ENCODE measurements at places on chromosomes 7 and 10.

GRCh38 chr10:44673245-44673983, 237.7 kb upstream of the TMEM72 start:
- DNase-seq: no peak

DNA sequence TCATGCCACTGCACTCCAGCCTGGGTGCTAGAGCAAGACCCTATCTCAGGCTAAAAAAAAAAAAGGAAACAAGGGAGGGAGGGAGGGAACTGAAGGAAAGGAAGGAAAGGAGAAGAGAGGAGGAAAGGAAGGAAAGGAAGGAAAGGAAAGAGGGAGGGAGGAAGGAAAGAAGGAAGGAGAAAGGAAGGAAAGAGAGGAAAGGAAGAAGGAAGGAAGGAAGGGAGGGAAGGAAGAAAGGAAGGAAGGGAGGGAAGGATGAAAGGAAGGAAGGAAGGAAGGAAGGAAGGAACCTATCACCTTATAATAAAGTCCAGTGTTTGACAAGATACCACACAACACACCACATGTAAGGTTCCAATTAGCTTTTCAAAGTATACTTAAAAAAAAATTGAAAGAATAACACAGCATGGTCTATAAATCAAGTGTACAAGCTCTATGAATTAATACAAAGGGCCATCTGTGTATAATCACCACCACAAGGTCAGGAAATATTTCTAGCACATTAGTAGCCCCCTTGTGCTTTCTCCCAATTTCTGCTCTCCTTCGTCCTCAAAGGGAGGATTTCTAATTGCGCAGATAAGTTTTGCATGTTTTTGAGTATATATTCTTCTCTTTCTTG, 26.4 kb downstream of the RNF216 start:
- no peak for DNase-seq

- no peak for DNase-seq
These were observed 240.6 kb downstream of the VTI1A start for GRCh38 chr10:112687647-112688046.

GRCh38 chr10:28095791-28096378, 97.0 kb upstream of the ODAD2 start:
- no peak for DNase-seq

GRCh38 chr7:67462781-67463191, 466.2 kb downstream of the TYW1 start:
- DNase-seq: no peak

GRCh38 chr10:4046030-4046429, 261.0 kb upstream of the KLF6 start:
- no peak for DNase-seq

DNA sequence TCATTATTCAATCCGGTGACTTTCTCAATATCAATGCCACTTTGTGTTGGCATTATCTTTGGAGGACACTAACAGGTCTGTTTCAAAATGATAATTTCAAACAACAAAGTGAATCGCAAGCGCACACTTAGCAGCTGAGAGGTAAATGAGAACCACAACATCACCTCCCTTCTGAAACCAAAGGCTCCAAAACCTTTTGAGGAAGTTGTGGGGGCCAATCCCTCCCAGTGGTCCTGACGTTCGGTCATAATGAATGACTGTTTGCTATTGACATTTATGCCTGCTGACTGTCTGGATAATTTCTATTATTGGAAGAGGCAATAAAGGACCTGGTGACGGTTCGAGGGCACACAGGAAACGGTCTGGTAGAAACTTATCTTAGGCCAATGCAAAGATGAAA, 1.8 kb downstream of the ADARB2 start:
- DNase-seq: no peak

DNA sequence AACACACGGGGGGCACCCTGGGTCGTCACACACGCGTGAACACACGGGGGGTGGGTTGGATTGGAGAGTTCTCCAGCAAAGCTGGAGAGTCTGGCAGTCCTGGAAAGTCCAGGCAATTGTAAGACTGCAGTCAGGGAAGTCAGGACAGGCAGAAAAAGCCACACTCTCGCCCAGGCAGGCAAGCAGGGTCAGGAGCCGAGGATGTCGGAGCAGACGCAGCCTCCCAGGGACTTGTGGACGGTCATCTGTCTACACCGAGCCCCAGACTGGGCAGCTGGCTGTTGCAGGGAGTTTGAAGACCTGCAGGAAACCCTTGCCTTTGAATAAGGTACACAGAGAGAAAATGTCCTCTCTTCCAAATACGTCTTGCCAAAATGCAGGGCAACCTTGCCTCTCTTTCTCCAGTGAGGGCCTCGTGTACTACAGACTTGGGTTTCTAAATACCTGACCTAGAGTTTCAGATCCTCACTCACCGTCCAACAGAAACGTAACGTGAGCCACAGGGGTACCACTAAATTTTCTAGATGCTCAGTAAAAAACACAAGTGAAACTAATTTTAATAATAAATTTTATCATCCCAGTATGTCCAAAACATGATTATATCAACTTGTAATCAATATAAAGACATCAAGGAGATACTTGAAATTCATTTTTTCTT, 176.7 kb downstream of the ADARB2 start:
- DNase-seq: no peak

DNA sequence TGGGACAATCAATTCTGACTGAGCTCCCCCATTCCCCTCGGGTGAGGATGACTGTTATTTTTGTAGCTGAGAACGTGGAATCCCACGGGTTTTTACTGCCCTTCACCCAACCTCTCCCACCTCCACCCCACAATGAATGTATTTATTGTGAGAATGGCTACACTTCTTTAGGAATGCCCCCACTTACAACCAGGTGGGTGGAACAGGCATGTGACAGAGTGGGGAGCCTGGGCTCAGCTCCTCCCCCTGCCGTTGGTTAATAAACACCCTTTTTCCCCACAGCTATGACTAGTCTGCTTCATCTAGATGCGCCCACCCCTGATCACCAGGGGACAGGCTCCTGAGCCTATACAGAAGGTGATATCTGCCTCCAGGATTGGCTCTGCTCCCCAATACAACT, 2.0 kb downstream of the MRPL43 start:
- DNase-seq: no peak

GRCh38 chr7:130384841-130385599, 4.7 kb downstream of the CPA1 start:
- DNase-seq: no peak

DNA sequence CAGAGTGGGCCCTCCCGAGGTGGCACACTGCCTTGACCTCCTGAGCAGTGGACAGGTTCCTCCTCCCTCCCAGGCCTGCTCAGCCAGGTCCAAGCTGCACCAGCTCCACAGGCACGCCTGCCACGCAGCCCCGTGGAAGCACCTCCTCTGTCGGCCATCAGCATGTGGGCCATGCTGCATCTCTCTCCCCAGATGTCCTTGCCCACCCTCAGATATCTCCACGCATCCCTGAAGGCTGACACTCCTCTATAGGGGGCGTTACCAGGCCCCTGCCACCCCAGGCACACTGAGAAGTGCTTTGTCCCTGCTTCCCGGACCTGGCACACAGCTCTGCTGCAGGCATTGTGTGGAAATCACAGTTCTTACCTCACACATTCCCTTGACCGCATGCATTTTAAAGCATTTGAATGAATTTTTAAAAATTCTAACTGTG, 598.5 kb downstream of the SDK1 start:
- DNase-seq: no peak

DNA sequence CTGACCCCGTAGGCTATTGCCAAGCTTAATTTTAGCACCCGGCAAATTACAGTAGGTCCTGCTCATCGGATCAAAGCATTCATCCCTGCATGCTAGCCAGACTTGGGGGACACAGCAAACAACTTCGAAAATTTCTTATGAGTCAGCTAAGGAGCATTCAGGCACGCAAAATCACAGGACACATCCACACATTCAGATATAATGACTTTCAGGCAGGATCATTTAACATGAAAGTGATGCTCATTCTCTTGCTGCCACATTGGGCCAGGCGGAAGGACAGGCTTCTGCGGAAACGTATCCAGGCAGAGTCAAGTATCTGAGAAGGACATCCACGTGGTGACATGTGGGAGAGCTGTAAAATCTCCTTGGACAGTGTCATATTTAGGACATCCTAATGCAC, 474.0 kb upstream of the NRP1 start:
- DNase-seq: no peak

DNA sequence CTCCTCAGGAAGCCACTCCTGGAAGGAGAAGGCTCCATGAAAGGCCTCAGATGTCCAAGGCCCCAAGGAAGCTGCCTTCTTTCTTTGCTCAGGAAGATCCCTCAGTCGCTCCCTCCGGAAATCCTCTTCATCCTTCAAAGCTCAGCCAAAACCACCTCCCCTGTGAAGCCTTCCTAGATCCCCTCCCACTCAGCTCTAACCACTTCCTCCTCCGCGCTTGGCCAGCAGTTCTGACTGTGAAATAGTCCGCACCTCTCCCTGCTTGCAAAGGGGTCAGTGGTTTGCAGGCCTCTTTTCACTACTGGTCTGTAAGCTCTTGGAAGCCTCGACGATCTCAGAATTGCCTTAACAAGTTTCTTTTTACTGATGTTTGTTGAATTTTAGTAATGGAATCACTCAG, 23.9 kb downstream of the PYROXD2 start:
- DNase-seq: no peak

DNA sequence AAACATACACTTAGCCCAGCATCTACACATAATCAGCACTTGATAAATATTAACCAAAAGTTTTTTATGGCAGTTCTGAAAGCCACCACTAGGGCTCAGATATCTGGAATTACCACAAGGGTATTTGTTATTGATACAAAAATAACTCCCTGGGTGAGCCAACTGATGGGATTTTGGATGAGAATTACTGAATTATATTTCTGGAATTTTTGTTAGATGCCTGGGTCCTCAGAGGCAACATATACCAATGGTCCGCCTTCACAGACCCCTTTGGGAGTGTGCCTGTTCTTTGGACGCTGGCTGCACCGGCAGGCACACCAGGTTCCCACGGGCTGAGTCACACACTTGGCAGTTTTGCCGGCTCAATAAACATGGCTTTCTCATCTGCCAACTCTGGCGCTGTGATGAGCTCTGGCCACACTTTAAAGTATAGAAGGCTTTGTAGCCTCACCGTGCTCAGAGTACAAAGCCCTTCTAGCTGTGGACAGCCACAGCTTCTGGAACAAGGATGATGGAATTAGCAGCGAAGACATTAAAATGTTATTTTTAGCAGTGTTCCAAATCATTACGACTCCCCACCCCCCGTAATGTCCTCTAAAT, 24.5 kb upstream of the EEPD1 start:
- no peak for DNase-seq

DNA sequence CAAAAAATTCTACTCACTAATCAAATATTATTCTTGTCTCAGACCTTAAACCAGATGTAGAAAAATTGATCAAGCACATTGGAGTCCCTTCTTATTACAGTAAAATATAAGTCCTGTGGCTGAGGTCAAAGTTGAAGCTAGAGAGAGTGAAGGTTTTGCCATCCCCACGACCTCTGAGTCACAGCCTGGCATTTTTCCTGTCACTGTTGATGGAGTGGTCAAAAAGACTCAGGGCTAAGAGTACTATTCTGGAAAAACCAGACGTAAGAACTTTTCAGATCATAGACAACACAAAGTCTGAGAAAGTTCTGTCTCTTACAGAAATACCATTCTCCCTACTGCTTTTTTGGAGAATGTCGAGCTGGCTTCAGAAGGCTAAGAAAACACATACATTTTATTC, 323.7 kb upstream of the ANKRD30A start:
- no peak for DNase-seq

DNA sequence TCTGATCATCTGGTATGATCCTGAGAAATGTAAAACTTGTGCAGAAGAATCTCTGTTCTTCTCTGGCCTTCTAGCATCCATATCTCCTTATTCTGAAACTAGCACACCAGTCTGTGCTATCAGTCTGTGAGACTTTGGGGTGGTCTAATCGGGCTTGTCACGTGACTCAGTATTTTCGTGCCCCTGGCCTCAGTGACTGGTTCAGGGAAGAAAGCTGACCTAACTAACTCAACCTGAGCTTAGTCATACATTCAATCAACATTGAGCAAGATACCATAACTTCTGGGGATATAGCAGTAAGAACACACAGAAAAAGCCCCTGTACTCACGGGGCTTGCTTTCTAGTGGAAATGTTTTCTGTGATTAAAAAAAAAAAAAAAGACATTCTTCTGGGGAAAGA, 109.3 kb downstream of the DKK1 start:
- no peak for DNase-seq

- DNase-seq: no peak
These were observed 818.8 kb downstream of the GATA3 start for GRCh38 chr10:8873310-8873709.

GRCh38 chr7:3033581-3033980, 10.1 kb downstream of the CARD11 start:
- no peak for DNase-seq

- no peak for DNase-seq
These were observed 84.0 kb downstream of the NRBF2 start for GRCh38 chr10:63217120-63217605.

- no peak for DNase-seq
These were observed 263.4 kb downstream of the INHBA start for GRCh38 chr7:41439515-41439879.

Measured in cerebellar nuclear complex (tissue), 1 donor.